Right atrium auricular region (tissue), 2 donors: ENCODE measurements at places on chromosomes 2 and 18. TPM values are rescaled to one million over a fixed set of nuclear protein-coding genes. Genes with fewer than 3 reads are reported as not detected.

Gene PDE11A
- not detected for total RNA-seq

Gene SERPINB3
- not detected for total RNA-seq

Gene TMEM17
- total RNA-seq = 0.90 TPM

Gene PMAIP1
- 0.75 TPM for total RNA-seq

DNA sequence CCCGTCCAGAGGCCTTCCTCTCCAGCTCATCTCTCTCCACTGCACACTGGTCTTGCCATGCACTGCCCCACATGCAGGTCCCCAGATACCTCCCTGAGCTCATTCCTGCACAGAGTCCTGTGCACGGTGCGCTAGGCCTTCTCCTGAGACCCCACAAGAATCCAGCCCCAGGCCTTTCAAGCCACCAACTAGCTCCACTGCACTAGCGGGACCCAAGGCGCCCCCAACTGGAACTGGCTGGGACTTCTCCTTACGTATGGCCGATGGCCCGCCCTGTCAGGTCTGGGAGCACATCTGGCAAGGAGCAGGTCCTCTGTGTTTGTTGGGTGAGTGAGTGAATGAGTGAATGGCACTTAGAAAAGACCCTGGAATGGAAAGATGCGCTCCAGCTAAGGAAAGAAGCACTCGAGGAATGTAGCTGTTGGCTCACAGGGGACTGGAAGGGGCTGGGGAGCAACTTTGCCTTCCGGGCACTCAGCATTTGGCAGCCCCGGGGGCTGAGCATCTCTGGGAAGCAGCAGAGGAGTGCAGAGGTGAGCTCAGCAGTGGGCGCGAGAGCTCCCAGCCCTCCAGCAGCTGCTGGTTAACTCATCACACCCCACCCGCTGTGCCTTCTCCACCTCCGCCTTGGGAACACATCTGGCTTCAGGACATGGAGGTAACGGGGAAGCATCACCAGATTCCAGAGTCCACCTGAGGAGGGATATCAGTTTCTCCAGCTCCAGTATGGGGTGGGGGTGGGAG lies 223.1 kb downstream of the GLI2 start:
- H3K27me3 ChIP-seq = no peaks in the 10 kb centered on the region
- H3K4me3 ChIP-seq = no peak overlapping the region
- H3K4me1 ChIP-seq = no peaks in the 10 kb centered on the region
- DNase-seq = no peak

DNA sequence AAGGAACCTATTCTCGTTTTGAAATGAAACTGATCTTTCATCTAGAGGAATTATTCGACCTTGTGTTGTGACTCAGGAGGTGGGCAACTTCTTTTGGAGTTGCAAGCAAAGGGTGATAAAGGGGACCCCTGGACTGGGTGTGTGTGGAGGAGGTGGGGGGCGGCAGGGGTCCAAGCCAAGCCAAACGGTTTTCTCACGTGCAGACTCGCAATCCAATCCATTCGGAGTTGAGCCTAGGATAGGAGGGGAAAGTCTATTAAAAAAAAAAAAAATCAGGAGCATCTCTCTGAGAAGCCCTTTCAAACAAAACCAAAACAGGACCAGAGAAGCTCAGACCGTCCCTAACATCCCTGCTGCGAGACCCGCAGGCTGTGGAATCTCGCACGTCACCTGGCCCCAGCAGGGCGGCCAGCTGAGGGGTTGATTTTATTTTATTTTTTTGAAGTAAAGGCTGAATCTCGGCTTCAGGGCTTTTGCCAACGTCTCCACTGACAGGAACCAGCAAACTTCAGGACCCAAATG lies 3.7 kb upstream of the ZEB2 start:
- H3K27ac ChIP-seq = peak overlapping the region; percentile 99
- no peaks in the 10 kb centered on the region for H3K36me3 ChIP-seq
- no peaks in the 10 kb centered on the region for H3K27me3 ChIP-seq
- H3K4me3 ChIP-seq = peak overlapping the region; percentile 66
